ENCODE measurements at places on chromosomes 6 and 20.

- DNase-seq, result no peak
These were observed 40.1 kb downstream of the CYP24A1 start for GRCh38 chr20:54133434-54134427.

GRCh38 chr6:14932485-14933182, 313.2 kb upstream of the JARID2 start:
- DNase-seq, result no peak

DNA sequence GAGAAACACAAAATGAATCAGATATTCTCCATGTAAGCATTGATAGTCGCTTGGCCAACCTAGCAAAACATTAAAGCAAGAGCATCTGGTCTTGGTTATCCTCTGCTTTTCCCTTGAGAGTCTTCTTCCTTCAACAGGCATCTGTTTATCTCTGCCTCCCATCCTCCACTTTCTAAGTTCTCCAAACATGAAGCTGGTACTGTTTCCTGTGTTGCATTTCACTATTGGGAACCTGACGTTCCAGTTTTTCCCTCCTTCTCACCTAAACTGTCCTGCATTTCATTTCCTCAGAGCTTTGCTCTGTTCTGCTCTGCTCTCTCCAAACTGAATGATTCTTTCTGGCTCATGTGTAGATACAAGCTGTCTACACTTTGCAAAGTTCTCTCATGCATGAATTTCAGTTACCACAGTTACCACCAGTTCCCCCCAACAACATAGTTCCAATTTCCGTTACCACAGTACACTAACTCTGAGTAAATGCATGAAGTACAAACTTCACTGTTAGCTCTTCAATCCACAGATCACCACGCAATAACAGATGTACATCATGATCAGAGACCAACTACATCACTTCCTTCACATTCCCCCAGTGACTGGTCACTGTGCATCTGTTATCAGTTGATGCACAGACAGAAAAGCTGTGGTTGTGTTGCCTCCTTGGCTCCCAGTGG, 86.7 kb upstream of the F13A1 start:
- peak; percentile 81 for DNase-seq

DNA sequence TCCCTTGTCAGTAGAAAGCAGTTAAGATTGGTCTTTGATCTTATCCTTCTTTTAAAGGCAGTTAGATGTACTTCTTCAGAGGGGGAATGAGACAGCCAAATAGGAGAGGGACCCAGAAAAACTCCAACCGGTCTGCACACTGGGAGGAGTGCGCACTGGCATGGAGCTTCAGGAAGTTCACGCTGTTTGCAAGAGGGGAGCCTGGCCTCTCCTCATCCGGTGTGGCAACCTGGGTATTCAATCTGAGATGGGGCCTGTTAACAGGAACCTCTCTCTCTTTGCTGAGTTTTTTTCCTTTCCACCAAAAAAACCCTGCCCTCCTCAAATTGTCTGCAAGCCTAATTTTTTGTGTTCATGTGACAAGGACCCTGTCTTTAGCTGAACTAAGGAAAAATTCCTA, 162.5 kb upstream of the OLIG3 start:
- no peak for DNase-seq

GRCh38 chr6:89951574-89952104, 57.4 kb downstream of the GJA10 start:
- DNase-seq, result no peak

DNA sequence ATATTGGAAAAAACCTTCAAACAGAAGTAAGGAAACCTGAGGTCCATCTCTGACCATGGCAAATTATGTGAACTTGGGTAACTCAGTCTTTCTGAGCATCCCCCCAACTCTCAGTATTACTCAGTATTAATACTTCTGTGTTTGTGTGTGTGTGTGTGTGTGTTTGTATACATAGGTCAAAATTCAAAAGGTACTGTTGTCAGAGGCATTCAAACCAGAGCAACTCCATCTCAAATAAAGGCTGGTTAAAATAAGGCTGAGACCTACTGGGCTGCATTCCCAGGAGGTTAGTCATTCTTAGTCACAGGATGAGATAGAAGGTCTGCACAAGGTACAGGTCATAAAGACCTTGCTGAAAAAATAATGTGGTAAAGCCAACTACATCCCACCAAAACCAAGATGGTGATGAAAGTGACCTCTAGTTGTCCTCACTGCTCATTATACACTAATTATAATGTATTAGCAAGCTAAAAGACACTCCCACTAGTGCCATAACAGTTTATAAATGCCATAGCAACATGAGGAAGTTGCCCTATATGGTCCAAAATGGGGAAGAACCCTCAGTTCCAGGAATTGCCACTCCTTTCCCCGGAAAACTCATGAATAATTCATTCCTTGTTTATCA, 33.3 kb upstream of the SLC22A16 start:
- no peak for DNase-seq

- no peak for DNase-seq
These were observed 9.5 kb downstream of the TNFAIP3 start for GRCh38 chr6:137876547-137876946.

- DNase-seq, result no peak
These were observed 19.2 kb downstream of the FAM229B start for GRCh38 chr6:112106562-112106961.

DNA sequence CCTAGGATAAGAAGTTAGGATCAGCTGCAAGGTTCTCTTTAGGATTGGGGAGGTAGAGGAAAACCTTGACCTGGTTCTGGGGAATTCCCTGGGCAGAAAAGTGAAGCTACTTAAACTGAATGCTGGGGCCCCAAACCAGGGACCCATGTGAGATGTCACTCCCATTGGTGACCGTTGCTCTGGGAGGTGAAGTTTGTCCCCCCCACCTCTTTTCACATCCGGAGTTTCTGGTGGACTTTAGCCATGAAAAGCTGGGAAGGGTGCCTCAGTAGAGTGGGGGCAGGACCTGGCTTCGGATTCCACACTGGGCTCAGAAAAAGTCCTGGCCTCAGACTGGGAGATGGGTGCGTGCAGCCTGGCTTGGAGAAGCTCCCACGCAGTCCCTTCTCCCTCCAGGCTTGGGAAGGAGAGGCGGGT, 13.2 kb downstream of the TJAP1 start:
- no peak for DNase-seq

- DNase-seq, result no peak
These were observed 54.6 kb downstream of the NPEPL1 start for GRCh38 chr20:58747211-58747610.

DNA sequence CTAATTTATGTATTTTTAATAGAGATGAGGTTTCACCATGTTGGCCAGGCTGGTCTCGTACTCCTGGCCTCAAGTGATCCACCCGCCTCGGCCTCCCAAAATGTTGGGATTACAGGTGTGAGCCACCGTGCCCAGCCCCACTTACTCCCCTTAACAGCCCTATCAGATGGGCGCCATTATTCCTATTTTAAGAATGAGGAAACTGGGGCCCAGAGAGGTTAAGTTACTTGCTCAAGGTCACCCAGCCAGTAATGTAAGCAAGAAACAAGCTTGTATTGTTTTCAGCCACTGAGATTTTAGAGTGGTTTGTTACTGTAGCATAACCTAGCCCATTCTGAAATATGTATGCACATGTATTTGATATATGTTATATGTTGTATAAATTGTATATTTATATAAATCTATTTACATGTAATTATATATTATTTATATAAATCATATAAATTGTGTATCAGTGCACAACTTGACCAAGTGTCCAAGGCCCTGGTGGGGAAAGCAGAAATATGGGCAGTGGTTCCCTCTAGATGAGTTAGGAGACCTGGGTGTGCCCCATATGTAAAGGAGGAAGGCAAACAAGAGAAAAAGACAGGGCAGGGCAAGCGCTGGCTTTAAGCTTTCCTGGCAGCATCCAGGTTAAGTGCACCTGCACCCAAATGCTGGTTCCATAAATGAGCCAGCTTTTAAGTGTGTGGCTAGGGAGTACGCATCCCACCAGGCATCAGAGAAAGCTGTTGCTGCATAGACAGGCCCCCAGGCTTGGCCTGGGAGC, 1.2 kb upstream of the GUCA1A start:
- DNase-seq, result no peak

DNA sequence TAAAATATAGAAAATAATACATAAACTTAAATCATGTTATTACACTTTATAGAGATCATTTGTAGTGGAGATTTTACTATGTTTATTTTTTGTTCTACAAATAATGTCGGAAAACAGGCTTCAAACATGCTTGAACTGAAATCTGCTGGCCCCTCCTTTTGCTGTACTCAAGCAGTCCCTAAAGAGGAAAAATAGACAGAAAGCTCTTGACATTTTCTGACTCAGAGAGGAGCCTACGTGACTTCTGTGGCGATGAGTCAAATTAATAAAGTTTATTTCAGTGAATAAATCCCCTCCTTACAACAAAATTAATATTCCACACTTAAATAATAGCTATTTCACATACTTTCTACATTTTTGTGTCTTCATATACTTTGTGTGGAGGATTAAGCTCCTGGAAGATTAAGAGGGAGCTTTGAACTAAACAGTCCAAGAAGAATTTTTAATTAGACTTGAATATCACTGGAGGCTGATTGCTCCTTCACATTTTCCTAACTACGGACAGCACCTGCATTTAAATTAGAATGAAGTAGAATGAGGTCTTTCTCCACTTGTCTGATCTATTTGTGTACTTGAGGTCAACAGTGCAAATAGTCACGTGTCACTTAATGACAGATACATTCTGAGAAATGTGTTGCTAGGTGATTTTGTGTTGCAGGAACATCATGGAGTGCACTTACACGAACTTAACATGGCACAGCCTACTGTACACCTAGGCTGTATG, 1.7 kb upstream of the TREM1 start:
- no peak for DNase-seq

DNA sequence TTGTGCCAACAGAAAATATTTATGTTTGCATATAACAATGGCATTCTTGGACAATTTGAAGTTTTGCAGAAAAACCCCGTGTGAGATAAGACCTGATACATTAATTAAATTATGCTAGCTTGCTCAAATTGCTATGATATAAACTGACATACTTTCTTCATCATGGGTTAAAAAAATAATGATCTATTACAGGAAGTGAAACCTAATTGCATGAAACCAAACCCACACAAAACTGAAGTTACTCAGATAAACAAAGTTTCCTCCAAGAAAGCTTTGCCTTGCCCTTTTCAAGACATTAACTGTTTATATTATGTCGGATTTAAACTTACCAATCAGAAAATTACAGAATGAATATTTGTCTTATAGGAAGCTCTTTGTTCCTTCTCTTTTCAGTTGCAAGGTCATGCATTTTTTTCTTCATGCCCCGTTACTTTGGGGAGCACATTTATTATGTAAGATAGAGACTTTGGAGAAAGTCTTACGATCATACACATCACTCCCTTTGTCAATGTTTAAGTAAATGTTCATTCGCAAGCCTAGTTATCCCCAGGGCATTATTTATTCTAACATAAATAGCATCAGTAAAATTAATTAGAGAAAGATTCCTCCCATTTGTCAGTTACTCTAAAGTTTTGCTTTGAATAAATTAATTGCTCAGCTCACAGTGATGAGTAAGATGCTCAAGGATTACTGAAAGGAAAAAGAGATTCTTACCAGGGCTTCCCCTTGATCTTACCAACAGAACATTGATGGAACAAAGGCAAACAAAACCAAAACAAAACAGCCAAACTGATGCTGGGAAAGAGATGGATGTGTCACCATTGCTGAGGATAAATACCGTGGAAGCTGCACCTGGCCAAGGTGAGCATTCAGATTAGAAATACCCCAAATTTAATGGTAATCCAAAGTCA, 14.8 kb upstream of the TMEM244 start:
- DNase-seq, result no peak

- no peak for DNase-seq
These were observed 229.7 kb upstream of the ASCC3 start for GRCh38 chr6:101110814-101111213.

DNA sequence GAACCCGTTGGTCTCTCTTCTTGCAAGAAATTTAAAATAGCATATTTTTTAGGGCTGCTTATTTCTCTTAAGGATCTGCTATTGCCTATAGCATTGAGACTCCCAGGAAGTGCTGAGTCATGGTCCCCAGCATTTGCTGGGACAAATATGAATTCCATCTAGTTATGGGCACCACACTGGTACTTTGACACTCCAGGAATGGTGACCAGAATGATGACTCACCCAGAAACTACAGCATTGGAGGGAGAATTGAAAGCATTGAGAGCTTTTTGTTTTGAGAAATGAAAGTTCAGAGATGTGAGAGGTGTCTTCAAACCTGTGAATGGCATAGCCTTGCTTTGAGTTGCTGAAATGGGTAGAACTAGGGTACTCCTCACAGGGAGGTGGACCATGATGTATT, 699.7 kb downstream of the DHX35 start:
- no peak for DNase-seq

DNA sequence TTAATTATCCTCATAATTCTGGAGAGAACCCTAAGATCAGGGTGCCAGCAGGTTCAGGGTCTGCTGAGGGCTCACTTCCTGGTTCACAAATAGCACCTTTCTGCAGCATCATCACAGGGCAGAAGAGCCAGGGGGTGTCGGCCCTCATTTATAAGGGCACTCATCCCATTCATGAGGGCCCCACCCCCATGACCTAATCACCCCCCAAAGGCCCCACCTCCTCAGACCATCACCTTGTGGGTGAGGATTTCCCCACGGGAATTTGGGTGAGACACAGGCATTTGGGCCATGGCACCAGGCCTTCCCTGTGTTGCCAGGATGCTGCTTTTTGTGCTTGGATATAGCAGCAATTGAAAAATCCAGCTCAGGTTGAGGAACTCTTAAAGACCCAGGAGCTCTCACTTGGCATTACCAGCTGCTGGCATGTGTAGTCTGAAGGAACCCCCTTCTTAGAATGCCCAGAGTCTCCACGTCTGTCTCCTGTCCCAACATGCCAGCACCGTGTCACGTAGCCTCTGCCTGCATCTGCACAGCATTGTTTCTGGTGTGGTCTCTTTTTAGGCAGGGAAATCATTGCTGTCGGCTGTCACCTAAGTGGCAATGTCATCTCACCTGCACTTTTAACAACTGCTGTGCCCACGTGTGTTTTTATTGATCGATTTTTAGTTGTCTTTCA, 71.5 kb downstream of the RPP40 start:
- no peak for DNase-seq

- DNase-seq, result no peak
These were observed 164.7 kb upstream of the CHD6 start for GRCh38 chr20:41782730-41783406.

GRCh38 chr6:129120856-129121638, 238.1 kb downstream of the LAMA2 start:
- DNase-seq, result no peak

DNA sequence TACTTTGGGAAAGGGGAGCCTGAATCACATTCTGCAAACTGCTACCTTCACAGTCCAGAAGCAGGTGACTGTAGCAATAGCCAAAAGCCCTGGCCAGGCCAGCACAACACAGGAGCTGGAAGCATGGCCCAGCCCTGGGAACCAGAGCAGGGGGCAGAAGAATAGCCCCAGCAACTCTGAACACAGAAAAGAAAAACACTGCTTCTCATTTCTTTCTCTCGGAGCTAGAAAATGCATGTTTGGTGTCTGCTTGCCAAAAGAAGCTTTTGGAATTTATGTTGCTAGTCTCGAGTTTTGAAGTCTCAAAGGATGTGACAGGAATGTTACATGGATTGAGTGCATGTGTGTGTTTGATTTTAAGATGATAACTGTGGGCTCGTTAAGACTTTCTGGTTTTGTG, 79.8 kb upstream of the SCAF8 start:
- DNase-seq, result no peak
